ENCODE measurements at places on chromosomes 5 and 9. TPM values are rescaled to one million over a fixed set of nuclear protein-coding genes. Genes with fewer than 3 reads are reported as not detected.

The ELL2 gene
- 36.0 TPM for total RNA-seq

The STK32A gene
- 0.24 TPM for total RNA-seq

The SMARCA2 gene
- 37.1 TPM for total RNA-seq

The ARL10 gene
- 0.86 TPM for total RNA-seq

The TNFSF8 gene
- not detected for total RNA-seq

The LCN12 gene
- 0.82 TPM for total RNA-seq

The NUTM2F gene
- total RNA-seq, result not detected

The FBN2 gene
- 18.3 TPM for total RNA-seq

The RALGPS1 gene
- total RNA-seq, result 2.5 TPM

The C5orf58 gene
- total RNA-seq, result not detected

The IFNE gene
- 1.1 TPM for total RNA-seq

The PFN3 gene
- total RNA-seq, result not detected

The SMIM33 gene
- not detected for total RNA-seq

The KLF4 gene
- total RNA-seq, result 33.7 TPM

The SVEP1 gene
- total RNA-seq, result 1.6 TPM

The RFX3 gene
- total RNA-seq, result 1.8 TPM

The IRX2 gene
- 1.7 TPM for total RNA-seq

The ADAMTS12 gene
- total RNA-seq, result 6.4 TPM

The C9orf153 gene
- 0.21 TPM for total RNA-seq

The MYMK gene
- total RNA-seq, result not detected

The DIRAS2 gene
- total RNA-seq, result not detected

The CYFIP2 gene
- 18.4 TPM for total RNA-seq

All from A549 treated with Hydrocortisone at 1 μM for 4 hours (cell line).